ENCODE measurements at places on chromosomes 5 and 9.

DNA sequence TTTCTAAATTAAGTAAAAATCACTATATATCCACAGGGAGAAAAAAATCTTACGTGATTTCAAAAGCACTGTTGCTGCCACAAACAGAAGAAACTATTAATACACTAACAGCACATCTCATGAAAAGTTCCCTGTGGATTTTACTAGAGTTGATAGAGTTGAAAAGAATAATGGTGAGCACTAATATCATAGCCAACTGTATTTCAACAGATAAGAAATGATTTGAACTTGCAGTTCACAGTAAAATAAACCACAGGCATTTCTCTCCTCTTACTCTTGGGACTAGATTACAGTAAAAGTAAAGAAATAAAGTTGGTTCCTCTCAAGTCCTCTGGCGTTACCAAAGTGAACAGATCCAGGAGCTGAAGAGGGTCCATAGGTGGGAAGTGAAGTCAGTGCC, 27.9 kb downstream of the AGTPBP1 start:
- no peak for DNase-seq

GRCh38 chr9:112839331-112839730, 51.3 kb downstream of the SLC46A2 start:
- no peak for DNase-seq

DNA sequence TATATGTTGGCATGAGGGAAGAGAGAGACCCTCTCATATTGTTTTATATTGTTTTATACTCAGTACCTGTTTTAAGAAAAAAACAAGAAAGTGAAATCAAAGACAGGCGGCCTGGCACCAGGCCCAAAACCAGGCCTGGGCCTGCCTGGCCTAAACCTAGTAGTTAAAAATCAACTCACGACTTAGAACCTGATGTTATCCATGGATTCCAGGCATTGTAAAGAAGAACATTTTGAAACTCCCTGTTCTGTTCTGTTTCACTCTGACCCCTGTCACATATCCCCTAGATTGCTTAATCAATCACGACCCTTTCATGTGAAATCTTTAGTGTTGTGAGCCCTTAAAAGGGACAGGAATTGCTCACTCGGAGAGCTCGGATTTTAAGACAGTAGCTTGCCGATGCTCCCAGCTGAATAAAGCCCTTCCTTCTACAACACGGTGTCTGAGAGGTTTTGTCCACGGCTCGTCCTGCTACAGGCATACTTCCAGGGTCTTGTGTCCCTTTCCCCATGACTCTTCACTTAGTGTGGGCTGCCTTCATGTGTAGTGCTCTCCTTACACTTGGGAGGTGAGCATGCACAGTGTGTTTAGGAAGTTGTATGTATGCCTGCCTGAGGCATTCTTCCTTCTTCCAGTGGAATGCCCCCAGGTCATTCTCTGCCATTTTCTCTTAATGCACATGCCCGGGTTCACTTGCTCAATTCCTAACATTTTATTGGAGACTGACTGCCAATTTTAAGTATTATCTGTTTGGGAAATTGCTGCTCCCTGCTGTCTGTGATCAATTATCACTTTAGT, 17.8 kb downstream of the TBCA start:
- DNase-seq, result no peak

DNA sequence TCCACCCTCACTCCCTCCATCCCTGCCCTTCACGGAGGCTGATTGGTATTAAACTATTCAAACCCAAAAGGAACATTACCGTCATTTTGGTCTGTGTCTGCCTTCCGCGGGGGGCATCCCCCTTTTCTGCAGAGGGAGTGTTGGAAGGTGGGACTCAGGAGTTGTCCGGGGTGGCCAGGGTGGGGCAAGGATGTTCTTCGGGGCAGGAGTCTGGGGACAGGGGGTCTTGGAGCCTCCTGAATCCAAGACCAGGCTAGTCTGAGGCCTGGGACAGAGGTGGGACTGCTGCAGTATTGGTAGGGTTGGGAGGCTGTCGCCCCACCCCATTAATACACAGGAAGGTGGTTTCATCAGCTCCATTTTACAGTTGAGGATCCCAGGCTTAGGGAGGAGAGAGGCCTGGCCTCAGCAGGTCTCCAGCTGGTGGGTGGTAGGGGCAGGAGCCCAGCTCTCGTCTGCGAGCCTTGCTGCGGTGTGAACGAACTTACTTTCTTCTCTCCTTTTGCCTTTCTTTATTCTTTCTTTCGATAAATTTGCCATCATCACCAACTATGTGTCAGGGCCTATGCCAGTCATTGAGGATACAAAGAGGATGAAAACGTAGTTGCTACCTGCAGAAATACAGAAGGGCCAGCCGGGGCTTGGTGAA, 33.8 kb downstream of the DAB2IP start:
- no peak for DNase-seq

DNA sequence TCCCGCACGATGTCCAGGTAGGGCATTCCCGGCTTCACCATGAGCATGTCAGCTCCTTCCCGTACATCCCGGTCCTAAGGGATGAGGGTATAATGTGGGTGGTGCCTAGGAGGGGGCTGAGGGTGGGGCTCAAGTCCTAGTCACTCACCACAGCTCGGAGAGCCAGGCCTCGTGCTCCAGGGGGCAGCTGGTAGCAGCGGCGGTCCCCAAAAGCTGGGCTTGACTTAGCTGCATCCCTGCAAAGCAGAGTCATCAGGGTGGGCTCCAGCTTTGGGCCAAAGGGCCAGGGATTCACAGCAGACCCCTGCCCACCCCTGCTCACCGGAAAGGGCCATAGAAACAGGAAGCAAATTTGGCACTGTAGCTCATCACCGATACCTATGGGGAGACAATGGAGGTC, 11.6 kb downstream of the ALAD start:
- DNase-seq, result no peak

- no peak for DNase-seq
Measured at GRCh38 chr9:128232528-128233428, 29.6 kb downstream of the DNM1 start.
